ENCODE measurements at places on chromosomes 16 and 17.

GRCh38 chr16:31508706-31509195, 560 bp upstream of the RUSF1 start:
- DNase-seq: no peak

DNA sequence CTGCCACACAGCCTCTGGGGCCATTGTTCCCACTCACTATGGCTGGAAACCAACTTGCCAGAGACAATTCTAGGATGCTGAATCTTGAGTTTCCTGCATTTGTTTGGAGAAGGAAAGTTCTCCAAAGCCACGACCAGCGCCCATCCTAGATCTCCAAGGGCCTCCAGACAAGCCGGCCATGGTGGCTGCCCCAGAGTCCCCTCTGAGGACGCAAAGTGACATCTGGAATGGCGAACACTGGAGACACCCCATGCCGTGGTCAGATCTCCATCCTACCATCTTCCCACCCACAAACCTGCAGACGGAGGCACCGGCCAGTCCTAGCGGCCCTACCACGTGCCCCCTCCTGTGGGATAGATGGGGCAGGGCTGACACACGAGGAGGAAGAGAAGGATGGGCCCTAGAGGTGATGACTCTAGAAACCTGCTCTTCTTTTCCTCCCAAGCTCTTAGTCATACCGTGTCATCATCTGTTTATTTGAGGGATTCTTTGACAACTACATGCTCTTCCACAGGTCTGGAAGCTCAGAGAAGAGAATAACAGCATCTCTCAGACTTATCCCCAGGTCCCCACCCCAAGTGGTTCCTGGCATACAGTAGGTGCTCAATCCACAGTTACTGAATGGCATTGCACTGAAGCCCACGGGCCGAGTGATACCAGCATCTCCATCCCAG, 71.3 kb downstream of the MYH11 start:
- DNase-seq: no peak

DNA sequence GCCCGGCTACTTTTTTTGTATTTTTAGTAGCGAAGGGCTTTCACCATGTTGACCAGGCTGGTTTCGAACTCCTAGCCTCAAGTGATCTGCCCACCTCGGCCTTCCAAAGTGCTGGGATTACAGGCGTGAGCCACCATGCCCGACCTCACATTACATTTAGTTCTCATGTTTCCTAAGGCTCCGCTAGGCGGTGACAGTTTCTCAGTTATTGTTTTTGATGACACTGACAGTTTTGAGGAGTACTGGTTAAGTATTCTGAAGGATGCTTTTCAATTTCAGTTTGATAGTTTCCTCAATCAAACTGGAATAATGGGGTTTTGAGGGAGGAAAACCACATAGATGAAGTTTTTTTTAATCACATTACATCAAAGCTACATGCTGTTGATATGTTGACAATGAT, 1028.5 kb downstream of the CDH8 start:
- no peak for DNase-seq

- no peak for DNase-seq
These were observed 105.0 kb downstream of the CCDC182 start for GRCh38 chr17:57640079-57640478.

DNA sequence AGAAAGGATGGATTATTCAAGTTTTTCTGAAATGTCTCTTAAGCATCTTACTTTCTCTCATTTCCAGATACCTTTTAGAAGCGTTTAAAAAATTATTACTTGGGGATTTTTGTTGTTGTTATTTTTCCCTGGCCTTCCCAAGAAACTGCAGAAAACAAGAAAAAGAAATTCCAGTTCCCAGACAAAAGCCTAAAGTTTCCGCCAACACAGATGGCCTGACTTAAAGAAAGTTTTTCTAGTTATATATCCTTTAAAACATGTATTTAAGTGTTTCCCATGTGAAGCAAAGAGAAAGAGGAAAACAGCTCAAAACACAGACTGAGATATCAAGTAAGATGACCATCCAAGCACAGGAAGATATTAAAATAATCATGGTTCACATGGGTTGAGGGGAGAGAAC, 401.7 kb upstream of the MAF start:
- no peak for DNase-seq

- no peak for DNase-seq
These were observed 42.3 kb downstream of the SLC7A5 start for GRCh38 chr16:87826798-87827587.

GRCh38 chr16:47431960-47432359, 28.9 kb downstream of the ITFG1 start:
- DNase-seq: no peak

DNA sequence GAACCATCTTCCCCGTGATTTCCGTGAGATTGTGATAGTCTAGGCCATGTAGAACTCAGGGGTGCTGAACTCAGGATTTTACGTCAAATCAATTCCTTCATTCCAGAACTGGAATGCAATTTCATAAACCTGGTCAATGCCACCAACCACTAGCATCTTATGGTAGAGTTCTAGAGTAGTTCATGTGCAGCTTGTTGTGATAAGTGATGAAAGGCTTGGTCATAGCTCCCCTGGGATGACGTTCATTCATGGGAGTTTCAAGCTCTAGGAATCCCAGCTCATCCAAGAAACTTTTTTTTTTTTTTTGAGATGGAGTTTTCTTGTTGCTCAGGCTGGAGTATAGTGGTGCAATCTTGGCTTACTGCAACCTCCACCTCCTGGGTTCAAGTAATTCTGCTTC, 3.7 kb upstream of the DPEP2 start:
- DNase-seq: no peak

DNA sequence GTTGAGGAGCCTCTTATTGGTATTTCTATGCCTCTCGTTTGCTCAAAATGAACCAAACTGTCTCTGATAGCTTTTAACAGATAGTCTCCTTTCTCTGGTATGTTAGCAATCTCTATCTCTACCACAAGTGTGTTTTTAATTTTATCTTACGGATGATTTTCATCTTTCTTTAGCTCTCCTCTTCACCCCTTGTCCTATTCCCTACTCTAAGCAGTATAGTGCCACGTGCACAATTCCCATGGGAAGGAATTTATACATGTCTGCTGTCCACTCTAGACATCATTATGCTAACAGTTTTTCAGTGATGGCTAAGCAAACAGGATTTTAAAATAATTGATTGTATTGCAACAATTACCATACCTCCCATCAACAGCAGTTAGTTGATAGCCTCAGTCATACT, 177.3 kb downstream of the CYB561 start:
- DNase-seq: no peak

- no peak for DNase-seq
These were observed 67.8 kb downstream of the CDH8 start for GRCh38 chr16:61968242-61969076.

DNA sequence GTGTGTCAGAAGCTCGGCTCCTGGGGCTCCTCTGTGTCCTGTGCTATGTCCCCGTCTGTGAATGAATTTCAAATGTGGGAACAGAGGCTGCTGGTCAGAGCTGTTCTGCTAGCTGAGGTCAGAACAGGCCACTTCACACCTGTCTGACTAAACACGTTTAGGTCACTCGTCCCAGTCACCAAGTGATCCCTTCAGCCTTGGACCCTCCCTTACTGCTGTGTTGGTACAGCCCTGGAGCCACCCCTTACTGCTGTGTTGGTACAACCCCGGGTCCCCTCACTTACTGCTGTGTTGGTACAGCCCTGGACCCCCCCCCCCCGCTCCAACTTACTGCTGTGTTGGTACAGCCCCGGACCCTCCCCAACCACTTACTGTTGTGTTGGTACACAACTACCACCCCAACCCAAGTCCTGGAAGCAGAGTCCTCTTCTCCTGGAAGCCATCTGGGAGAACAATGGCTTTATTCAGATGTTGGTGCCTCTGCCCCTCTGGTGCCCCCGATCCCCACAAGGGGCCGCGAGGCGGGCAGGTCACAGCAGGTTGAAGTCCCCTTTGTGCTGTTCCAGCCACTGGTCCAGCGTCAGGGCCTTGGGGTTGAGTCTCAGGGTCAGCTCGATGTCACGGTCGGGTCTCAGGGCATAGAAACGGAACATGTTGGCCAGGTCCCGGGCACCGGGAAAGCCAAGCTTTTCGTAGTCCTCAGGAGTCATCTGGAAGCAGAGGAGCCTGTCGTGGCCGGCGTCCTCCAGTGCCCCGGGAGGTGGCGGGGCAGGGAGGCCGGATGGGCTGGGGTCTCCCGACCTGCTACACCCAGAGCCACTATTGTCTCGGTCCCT, 13.0 kb downstream of the NMRAL1 start:
- no peak for DNase-seq

- no peak for DNase-seq
These were observed 1.5 kb upstream of the KRTAP3-1 start for GRCh38 chr17:41010441-41010840.

DNA sequence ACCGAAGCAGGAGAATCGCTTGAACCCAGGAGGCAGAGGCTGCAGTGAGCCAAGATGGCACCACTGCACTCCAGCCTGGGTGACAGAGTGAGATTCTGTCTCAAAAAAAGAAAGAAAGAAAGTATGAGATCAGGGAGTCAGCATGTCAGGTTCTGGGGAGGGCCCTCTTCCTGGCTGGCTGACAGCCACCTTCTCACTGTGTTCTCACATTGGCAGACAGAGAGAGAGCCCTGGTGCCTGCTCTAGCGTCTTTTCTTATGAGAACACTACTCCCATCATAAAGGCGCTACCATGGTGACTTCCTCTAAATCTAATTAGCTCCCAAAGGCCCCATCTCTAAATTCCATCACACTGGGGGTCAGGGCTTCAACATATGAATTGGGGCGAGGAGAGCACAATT, 27.6 kb upstream of the RBBP6 start:
- DNase-seq: no peak

- peak; percentile 82 for DNase-seq
These were observed 300.6 kb downstream of the SOX9 start for GRCh38 chr17:72421128-72422092.

- no peak for DNase-seq
These were observed 419.1 kb downstream of the NPIPA8 start for GRCh38 chr16:17917316-17918019.

- DNase-seq: no peak
These were observed 573.5 kb downstream of the KCNJ18 start for GRCh38 chr17:22265807-22266206.

DNA sequence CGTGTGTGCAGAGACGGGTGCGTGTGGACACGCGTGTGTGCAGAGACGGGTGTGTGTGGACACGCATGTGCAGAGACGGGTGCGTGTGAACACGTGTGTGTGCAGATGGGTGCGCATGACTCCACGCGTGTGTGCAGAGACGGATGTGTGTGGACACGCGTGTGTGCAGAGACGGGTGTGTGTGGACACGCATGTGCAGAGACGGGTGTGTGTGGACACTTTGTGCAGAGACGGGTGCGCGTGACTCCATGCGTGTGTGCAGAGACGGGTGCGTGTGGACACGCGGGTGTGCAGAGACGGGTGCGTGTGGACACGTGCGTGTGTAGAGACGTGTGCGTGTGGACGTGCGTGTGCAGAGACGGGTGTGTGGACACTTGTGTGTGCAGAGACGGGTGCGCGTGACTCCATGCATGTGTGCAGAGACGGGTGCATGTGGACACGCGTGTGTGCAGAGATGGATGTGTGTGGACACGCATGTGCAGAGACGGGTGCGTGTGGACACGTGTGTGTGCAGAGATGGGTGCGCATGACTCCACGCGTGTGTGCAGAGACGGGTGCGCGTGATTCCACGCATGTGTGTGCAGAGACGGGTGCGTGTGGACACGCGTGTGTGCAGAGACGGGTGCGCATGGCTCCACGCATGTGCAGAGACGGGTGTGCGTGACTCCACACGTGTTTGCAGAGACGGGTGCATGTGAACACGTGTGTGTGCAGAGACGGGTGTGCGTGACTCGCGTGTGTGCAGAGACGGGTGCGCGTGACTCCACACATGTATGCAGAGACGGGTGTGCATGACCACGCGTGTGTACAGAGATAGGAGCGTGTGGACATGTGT, 1.6 kb upstream of the CD7 start:
- DNase-seq: no peak

DNA sequence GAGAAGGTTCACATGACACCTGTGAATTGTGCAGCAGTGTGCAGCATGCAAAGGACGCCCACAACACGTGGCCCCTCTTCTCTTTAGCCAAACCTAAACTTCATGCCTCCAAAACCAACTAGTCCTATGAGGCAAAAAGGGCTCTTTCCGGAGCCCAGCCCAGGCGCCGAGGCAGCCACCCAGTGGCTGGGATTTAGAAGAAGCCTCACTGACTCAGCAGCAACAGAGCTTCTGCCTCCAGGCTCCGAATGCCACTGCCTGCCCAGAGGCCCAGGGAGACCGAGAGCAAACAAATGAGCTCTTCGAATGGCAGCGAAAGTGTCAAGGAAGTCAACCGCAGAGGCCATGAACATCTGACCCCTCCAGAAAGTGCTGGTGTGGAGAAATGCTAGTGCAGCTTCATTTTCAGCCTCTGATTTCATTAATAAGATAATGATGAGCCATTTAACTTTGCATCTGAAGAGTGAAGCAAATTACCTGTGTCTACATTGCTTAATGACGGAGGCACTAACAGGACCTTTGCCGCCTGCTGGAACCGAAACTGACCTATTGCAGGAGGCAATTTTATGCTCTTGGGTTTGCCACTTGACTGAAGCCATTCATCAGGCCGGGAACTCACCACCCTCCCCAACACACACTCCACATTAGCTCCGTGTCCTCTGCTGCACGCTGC, 157.7 kb upstream of the RPL38 start:
- no peak for DNase-seq

DNA sequence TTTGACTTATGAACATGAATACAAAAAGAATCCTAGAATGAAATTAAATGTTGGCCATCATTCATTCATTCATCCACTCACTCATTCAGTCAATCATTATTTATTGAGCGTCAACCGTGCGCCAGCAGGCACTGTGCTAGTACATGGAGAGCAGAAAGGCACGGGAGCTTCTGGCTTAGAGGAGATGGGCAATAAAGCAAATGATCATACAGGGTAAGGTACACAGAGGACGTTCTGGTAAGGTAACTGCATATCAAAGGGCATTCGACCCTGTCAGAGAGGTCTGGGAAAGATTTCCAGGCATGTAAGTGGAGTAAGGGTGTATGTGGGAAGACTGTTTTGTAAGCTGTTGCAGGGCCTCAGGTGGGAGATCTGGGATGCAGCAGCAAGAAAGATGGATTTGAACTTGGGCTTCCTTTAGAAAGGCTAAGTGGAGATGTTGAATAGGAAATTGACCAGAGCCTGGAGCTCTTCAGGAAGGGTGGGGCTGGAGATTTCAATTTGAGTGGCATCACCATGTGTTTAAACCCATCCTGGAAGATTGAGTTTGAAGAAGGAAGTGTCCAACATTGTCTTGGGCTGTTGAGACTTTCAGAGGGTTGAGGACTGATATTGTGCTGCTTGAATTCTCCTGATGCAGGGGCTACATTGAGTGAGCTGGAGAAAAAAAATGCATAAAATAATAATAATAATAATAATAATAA, 2.8 kb upstream of the MSI2 start:
- no peak for DNase-seq

DNA sequence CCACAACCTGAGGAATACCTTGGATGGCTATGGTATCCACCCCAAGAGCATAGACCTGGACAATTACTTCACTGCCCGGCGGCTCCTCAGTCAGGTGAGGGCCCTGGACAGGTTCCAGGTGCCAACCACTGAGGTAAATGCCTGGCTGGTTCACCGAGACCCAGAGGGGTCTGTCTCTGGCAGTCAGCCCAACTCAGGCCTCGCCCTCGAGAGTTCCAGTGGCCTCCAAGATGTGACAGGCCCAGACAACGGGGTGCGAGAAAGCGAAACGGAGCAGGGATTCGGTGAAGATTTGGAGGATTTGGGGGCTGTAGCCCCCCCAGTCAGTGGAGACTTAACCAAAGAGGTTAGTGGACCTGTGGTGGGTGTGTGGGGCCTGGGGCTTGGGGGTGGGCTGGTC, 3.1 kb downstream of the NFE2L1 start:
- DNase-seq: no peak

- DNase-seq: no peak
These were observed 13.8 kb downstream of the ENDOV start for GRCh38 chr17:80428796-80429195.

- no peak for DNase-seq
These were observed 5.8 kb downstream of the THOC6 start for GRCh38 chr16:3029491-3030221.
